Thoracic aorta (tissue), 2 donors: ENCODE measurements at places on chromosomes 2 and 18.

- DNase-seq, result no peak
These were observed 4.9 kb upstream of the TMEM200C start for GRCh38 chr18:5900262-5900661.

DNA sequence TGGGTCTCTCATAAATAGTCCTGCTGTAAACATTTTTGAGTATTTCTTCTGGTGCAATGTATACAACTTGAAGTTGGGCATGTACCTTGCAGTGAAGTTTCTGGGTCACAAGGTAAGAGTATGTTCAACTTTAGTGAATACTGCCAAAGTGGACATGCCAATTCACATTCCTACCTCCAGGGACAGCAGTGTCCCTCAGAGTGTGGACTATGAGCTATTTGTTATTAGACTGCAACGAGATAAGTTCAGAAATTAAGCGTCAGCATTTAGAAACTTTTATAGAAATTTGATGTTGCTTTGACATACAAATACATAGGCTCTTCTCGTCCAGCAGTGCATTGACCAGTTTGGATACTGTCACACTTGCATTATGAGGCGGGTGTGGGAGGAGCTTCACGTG is 7.2 kb upstream of the ACKR3 start:
- DNase-seq, result no peak

DNA sequence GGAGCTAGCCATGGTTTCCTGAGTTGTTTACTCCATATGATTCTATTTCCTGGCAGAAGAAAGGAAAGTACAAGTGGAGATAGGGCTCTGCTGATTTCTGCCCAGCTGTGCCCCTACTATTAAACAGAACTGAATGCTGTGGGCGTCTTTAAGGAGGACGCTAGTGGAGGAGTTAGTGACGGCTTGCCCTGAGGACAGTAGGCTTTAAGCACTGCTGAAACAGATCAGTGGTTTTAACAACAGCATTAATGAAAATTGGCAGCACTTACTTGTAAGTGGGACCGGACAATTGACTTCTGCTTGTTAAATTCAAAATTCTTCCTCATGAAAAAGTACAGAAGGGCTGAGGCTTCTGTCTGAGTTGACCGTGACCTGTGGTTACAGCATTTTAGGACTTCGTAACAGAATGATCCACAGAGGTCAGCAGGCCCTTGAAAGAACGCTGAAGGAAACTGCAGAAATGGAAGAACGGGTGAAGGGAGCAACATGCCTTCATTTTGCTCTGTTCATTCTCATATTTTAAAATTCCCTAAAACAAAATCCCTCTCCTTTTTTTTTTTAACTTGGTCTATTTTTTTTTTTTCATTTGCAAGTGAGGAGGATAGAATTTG is 80.6 kb upstream of the CCDC195 start:
- no peak for DNase-seq

DNA sequence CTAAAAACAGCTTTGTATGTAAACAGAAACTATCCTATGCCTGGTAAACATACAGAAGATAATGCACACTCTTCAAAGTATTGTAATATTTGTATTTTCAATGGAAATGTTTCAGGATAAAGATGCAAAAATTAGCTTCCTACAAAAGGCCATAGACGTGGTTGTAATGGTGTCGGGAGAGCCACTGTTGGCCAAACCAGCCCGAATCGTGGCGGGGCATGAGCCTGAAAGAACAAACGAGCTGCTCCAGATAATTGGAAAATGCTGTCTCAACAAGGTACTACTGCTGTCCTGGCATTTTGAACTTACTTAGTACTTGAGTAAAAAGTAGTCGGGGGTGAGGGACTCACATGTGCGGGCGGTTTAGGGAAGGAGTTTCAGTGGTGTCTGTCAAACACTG is 5.4 kb downstream of the TRAF3IP1 start:
- DNase-seq, result no peak

DNA sequence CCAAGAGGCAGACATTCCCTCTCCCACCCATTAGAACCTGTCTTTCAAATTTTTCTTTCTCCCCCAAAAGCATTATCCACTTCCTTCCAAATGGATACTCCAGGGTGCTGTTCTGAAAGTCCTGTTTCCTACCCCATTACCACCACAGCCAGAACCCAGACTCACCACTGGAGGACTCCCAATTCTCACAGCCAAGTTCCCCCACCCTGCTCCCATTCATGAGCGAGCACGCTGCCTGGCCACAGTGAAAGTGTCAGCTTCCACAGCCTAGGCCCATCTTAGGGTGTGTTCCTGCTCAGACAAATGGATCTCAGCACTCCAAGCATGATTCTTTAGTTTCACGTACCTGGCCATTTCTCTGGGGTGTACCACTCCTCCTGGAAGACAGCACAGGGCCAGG is 3.8 kb upstream of the ANKRD53 start:
- DNase-seq, result no peak

GRCh38 chr2:18837240-18837639 is 247.9 kb upstream of the NT5C1B start:
- DNase-seq, result no peak

DNA sequence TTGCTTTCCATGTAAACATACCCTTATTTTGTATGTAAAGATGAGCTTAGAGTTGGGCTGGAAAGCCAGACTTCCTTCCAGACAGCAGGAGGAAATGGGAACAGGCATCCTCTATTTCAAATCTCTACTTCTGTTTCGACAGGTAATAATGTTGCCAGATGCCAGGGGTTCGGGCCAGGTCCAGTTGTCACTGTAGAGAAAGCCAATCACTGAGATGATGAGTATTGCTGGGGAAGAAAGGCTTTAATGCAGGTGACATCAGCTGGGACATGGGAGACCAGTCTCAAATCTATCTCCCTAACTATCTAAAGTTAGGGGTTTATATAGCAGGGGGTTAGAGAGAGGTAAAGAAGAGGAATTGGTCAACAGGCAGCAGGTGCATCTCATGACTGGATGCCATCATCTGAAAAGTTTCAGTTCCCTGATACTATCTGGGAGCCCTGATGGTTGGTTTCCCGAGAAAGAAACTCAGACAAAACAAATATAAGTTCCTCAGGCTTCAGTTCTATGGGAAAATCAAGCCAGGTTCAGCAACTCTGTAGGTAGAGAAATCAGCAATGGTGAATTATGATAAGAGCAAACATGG is 9.3 kb upstream of the MTCL1 start:
- no peak for DNase-seq

DNA sequence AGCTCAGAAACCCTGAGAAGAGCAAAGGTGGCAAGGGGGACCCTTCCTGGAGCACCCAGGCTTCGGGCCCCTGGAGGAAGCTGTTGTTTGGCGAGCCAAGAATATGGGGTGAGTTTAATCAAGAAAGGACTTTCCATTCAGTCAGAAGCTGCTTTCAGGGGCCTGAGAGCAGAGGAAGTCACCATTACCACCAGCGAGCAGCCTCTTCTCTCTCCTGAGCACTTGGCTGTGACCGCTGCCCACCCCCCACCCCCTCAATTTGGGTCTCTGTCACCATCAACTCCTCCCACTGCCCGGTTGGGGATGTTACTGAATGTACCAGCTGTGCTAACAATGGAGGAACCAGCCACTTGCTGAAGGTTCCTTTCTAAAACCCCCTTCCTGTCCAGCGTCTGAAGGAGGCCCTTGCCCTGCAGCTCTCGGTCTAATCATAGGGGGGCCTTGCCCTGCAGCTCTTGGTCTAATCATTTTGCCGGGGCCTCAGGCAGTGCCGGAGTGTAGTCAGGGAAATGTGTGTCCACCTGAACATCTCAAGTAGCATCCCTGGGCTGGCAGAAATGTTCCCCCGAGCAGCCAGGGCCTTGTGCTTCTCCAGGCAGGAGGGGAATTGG is 943 bp downstream of the INPP5D start:
- DNase-seq, result no peak

GRCh38 chr2:2146969-2147900 is 183.8 kb downstream of the MYT1L start:
- no peak for DNase-seq

DNA sequence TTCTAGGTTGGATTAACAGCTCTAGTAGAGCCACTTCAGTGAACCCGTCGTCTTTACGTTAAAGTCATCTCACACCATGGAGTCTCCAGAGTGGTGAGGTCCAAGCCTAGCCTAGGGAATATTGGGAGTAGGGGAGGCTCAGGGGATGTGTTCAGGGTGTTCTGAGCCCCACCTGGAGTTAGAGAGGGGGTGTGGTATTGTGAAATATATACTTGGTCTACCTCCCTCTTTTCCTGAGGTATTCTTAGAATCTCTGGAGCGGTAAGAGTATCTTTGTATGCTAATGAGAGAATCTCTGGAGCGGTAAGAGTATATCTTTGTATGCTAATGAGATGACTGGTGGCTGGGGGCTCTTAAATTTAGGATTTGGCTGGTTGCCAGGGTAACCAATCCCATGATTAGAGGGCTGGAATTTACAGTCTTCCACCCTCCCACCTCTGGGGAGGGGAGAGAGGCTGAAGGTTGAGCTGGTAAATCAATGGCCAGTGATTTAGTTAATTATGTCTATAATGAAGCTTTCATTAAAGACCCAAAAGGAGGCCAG is 69.5 kb downstream of the INPP4A start:
- DNase-seq, result no peak

DNA sequence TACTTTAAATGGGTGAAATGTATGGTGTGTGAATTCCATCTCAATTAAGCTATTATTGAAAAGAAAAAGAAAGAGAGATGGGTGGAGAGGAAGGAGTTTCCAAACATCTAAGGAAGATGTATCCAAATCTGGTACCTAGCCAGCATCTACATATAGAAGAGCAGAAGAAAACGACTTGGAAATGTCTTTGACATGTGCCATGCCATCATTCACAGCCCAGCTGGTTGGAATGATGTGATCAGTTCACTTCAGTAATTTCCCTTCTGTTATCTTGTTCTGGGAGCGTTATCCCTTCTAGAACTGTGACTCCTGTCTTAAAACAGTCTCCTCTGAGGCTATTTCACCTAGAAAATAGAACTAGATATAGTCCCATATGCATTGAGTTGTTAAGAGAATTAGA is 312.8 kb upstream of the GYPC start:
- no peak for DNase-seq

DNA sequence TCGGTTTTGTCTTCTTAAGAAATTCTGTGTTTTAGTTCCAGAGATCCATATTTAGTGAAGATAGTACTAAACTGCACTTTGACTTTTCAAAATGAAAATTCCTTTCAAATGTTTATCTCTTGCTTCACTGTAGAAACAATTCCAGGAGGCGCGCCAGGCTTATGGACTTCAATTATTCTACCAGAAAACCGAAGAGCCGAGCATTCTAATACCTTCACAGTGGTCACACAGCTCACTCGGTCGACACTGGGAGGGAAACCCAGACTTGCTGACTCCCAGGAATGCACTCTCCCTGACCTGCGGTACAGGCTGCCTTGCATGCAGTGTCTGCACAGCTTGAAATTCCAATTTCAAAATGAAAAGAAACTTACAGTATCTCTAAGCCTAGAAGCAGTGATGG is 119.9 kb upstream of the PIEZO2 start:
- no peak for DNase-seq

DNA sequence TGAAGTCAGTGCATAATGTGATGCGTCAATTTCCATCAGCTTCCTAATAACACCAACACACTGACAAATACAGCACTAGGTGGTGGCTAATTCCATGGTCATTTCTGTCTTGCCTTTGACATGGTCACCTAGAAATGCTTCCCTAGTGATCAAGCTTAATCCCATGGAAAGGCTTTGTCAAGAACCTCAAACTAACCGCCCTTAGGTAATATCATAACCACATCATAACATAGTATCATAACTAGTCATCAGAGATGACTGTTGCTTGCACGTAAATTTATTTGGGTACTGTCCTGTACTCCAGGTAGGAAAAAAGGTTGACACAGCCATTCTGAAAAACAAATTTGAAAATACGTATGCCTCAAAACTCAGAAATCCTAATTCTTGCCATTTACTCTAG is 471.8 kb downstream of the IRS1 start:
- DNase-seq, result no peak

GRCh38 chr2:25257032-25257552 is 84.6 kb downstream of the DNMT3A start:
- no peak for DNase-seq

GRCh38 chr2:16215902-16216557 is 275.7 kb downstream of the MYCN start:
- DNase-seq, result no peak

GRCh38 chr2:223954401-223954800 is 2.9 kb upstream of the MRPL44 start:
- DNase-seq, result no peak

GRCh38 chr2:9261231-9261883 is 54.7 kb downstream of the ASAP2 start:
- no peak for DNase-seq

- no peak for DNase-seq
These were observed 6.1 kb downstream of the AFF3 start for GRCh38 chr2:100136310-100136709.

DNA sequence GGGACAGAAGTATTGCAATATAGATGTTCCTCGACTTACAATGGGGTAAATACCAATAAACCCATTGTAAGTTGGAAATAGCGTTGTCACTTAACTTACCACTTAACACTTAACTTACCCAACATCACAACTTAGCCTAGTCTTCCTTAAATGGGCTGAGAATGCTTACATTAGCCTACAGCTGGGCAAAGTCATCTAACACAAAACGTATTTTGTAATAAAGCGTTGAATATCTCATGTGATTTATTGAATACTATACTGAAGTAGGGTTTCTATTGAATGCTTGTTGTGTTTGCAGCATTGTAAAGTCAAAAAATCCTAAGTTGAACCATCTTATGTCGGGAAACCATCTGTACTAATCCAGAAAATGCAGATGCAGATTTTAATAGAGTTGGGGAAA is 23.6 kb downstream of the IL1R2 start:
- DNase-seq, result no peak

DNA sequence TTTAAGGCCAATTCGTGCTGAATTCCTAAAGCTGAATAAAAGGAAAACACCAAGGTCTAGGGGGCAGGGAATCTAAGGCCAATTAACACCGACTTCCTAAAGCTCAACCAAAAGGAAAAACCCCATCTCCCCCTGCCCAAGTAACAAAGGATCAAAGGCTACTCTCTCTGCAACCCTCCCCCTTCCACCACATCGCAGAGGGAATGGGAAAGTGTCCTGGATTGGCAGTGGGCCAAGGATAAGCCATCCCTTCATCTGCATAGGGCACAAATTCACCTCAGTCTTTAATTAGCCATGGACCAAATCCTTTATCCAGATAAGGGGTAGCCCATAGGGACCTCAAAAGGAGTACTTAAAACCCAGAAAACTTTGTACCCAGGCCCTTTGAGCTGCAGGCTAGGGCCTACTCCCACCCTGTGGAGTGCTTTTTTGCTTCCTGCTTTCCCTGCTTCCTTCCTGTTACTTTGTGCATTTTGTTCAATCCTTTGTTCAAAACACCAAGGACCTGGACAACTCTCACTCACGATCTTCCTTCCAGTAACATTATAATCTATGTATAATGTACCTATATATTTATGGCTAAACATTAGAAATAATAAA is 2119.8 kb upstream of the CELF4 start:
- DNase-seq, result no peak

DNA sequence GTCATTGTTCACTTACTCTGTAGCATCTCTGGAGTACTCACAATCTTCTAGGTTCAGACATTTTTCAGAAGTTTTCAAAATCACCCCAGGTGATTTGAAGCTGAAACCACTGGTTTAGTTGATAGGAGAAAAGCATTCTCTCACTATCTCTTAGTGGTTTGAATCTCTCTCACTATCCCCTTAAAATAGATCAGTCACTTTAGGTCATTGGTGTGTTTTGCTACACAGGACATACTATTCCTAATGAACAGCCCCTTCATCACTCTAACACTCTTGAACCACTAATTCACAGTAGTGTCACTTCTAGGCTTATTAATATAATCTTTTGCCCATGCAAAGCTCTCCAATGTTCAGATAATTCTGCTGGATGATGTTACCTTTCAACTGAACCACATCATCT is 34.5 kb downstream of the LYPD6 start:
- no peak for DNase-seq

GRCh38 chr2:119724656-119725485 is 34.9 kb upstream of the PTPN4 start:
- DNase-seq, result no peak
